ENCODE measurements at places on chromosomes 16 and 17. TPM values are rescaled to one million over a fixed set of nuclear protein-coding genes. Genes with fewer than 3 reads are reported as not detected.

The CCL1 gene
- total RNA-seq, result not detected

The MYH3 gene
- 10,246 TPM for total RNA-seq

DNA sequence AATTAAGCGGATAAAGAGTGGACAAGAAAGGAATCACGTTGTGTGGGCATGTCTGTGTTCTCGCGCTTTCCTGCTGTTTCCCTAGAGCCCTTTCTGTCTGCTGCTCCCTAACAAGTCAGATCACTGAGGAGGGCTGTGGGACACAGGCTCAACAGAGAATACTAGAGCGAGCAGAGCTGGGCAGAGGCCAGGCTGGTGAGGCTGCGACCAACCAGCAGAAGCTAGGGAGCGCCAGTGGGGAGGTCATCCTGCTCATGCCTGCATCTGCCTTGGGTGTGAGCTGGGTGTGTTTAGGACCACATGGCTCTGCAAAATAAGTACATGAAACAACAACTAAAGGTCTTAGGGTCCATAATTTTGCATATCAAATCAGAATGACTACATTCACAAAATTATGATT, 11.5 kb upstream of the FOXJ1 start:
- H3K4me1 ChIP-seq, result peaks cover 11% of the 10 kb centered on the region
- H3K27me3 ChIP-seq, result no peaks in the 10 kb centered on the region
- no peak for DNase-seq
- H3K4me3 ChIP-seq, result no peak overlapping the region
- no peaks in the 10 kb centered on the region for H3K36me3 ChIP-seq

DNA sequence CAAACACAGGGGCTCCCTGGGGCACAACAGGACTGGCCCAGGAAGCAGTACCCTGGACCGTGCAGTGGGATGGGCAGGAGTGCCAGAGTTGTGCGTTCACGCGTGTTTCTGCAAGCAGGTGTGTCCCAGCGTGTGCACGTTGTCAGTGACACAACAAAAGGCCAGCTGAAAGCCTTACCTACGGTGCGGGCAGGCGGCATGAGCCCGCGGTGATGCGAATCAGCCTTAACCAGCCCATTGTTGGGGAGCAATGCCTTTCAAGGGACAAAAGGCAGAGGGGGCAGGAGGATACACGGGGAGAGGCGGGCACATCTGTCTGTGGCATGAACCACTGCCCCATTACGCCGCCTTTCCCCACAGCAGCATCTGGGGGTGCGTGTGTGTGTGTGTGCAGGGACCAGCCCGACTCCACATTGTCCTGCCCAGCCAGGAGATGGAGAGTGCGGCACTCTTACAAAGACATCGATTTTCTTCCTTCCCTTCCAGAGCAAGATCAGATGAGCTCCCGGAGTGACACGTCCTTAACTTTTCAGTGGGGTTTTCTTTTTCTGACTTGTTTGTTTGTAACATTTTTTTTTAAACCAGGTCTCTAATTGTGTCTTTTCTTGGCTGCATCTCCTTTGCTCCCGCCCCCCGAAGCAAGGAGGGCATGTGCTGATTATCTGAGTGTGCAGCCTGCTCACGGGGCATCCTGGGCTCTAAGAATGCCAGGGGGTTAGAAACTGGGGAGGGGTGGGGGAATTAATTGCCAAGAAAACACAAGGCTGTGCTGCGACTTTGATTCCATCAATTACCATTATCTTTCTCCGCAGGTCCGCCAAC, 158.1 kb downstream of the ZNF423 start:
- no peaks in the 10 kb centered on the region for H3K36me3 ChIP-seq
- peak overlapping the region; percentile 77 for H3K27ac ChIP-seq
- H3K4me3 ChIP-seq, result no peak overlapping the region
- peaks cover 67% of the 10 kb centered on the region for H3K4me1 ChIP-seq
- DNase-seq, result no peak

GRCh38 chr16:56743840-56744239, 13.9 kb downstream of the NUP93 start:
- H3K4me3 ChIP-seq, result no peak overlapping the region
- H3K36me3 ChIP-seq, result peaks cover 6% of the 10 kb centered on the region
- peak; percentile 63 for DNase-seq
- peaks cover 6% of the 10 kb centered on the region for H3K4me1 ChIP-seq

DNA sequence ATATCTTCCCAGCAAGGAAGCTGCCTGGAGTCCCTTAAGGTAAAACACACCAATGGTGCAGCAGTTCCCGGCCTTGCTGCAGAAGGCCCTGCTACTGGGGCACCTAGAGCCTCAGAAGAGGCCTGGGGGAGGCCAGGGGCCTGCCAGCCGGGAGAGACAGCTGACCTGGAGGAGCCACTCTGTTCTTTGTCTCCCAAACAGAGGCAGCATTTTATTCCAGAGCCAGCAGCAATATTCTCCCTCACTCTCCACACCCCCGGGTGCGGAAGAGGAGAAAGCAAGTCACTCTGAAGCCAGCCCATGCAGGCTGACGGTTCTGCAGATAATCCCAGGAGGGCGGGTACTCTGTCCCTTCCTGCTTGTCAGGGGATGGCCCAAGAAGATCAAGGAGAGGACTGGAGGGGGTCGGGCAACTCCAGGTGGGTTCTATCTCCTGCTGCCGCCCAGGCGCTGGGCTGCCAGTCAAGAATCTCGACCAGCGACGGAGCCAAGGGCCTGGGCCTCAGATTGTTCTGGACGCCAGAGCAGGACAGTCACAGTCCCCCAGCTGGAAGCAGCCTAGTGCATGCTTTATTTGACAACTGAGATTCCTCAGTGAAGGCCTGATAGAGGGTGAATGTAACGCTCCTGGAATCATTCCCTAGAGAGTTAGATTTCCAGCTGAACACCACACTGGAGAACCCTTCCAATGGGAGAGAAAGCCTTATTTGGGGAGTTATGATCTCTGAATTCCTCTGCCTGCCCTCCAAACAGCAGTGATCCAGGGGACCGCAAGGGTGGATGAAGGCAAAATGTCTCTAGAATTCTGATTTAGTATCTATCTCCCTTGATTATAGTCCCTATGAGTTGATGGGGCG, 1.1 kb upstream of the KIFC3 start:
- no peak overlapping the region for H3K4me3 ChIP-seq
- H3K27me3 ChIP-seq, result peaks cover 2% of the 10 kb centered on the region
- peak; percentile 46 for DNase-seq
- peaks cover 57% of the 10 kb centered on the region for H3K4me1 ChIP-seq
- H3K27ac ChIP-seq, result peak overlapping the region; percentile 64
- no peaks in the 10 kb centered on the region for H3K36me3 ChIP-seq

- H3K27ac ChIP-seq, result no peak overlapping the region
- no peak for DNase-seq
- peaks cover 28% of the 10 kb centered on the region for H3K27me3 ChIP-seq
These were observed 7.5 kb downstream of the TSPAN10 start for GRCh38 chr17:81644496-81644895.
